ENCODE measurements at places on chromosomes 7 and 10.

- DNase-seq: no peak
Observed at GRCh38 chr10:67045404-67045803, 119.6 kb downstream of the LRRTM3 start.

- DNase-seq: no peak
Observed at GRCh38 chr7:99739699-99740572, 4.9 kb upstream of the CYP3A7 start.

DNA sequence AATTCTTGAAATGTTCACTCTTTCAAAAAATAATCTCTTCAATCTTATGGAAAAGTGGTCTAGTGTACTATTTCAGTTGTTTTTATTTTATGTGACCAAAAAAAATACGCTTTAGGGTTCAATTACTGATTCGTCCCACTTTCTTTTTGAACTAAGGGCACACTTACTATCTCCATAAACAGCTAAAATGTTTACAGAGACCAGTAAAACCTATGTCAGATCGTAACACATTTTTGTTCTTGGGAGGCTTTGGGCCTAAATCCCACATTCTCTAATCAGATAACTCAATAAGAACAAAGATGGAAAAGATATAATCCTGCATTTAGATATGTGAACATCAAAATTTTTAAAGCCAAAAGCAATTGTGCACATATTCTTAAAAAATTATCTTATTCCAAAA lies 29.8 kb upstream of the EPC1 start:
- DNase-seq: no peak

DNA sequence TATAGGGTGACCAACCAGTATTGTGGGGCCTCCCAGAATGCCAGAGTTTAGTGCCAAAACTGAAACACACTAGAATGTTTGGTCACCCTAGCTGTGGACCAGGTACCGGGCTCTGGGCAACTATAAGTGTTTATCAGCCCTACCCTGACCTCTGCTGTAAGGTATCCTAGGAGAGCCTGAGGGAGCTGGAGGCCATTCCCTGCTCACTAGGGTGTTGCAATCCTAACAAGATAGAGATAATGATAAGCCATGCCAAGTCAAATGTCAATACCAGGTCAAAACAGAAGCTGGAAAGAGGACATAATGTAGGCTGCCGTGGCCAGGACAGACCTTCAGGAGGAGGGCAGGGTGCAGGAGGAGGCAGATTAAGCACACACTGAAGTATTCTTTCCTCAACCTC lies 151.8 kb downstream of the KCNMA1 start:
- no peak for DNase-seq

GRCh38 chr10:61617586-61617985 lies 45.1 kb upstream of the CABCOCO1 start:
- DNase-seq: no peak

GRCh38 chr7:17255926-17256325 lies 42.5 kb upstream of the AHR start:
- DNase-seq: no peak

GRCh38 chr10:103960103-103960502 lies 6.8 kb upstream of the SLK start:
- no peak for DNase-seq

DNA sequence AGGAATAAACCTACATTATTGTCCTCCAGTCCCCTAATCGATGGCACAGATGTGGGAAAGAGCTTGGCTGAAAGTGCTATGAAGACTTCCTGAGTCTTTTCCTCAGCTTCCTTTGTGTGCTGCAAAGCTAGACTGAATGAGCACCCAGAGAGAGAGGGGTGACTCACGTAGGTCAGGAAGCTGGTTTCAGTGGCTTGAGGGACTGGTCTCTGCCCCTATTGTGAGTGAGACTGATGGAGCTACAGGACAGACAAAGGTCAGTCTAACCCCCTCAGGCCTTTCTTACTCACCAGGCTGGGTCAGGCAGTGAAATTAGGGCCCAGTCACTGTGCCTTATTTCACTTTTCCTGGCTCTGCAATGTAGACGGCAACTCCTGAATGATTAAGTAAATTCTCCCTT lies 171.1 kb upstream of the GRB10 start:
- DNase-seq: no peak

- DNase-seq: no peak
Observed at GRCh38 chr7:47738563-47739166, 156.8 kb upstream of the TNS3 start.

DNA sequence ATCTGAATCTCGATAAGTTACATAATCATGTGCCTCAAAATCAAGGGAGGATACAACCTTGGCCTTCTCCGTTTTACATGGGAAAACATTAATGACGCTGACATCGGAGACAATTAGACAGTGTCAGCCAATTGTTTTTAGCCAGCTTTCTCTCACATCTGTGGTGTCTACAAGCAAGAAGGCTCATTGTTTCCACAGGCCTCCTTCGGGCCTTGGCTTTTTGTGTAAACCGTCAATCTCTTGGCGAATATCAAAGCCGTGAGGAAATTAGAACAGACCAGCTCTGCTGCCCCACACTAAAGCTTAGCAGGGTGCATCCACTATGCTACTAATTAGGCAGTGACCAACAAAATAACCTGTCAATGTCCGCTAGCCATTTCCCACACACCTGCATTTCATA lies 43.2 kb downstream of the VAX1 start:
- DNase-seq: no peak

DNA sequence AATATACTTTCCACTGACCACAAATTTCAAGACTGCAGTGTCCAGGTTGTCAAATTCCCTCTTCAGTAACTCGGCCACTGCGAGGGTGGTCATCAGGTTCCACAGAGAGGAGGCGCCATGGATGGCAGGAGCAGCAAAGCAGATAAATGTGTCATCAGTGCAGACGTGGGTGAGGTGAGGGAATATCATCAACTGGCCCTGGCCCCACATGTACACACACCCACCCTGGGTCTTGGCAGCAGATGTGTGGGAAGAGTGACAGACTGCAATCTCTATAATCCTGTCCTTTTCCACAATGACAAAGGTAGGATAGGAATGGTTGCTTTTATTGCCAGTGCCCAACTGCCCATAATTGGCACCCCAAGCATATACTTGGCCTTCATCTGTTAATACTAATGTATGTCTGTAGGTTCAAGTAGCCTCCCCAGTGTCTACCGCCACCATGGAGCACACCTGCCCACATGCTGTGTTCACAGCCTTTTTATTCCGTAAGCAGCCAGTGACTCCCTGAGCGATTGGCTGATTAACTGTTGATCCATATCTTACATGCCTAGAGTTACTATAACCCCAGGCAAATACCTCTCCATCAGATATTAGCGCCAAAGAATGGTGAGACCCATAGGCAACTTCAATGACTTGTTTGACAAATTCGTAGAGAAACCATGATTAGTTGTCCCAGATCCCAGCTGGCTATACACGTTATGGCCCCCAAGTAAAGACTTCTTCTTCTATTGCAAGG lies 16.3 kb upstream of the LIPM start:
- DNase-seq: no peak

DNA sequence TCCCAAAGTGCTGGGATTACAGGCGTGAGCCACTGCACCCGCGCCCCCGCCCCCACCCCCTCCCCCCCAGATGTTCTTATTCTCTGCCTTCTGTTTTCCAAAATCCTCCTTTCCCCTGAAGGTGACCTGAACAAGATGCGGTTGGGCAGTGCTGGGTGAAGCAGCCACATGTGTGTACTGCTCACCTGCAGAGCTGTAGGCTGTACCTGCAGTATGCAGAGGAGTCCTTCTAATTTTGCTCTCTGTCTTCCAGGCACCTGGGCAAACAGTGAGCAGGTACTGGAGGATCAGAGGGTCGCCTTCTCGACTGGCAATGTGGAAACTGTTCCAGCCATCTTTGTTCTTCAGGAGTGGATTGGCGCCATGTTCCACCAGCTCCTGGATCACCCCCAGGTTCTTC lies 2.1 kb downstream of the ANKRD16 start:
- no peak for DNase-seq

- no peak for DNase-seq
Observed at GRCh38 chr10:107616463-107617410, 452.2 kb upstream of the SORCS1 start.

- DNase-seq: no peak
Observed at GRCh38 chr7:10355816-10356215, 617.9 kb upstream of the PHF14 start.

- no peak for DNase-seq
Observed at GRCh38 chr10:130160775-130161174, 24.6 kb downstream of the GLRX3 start.

DNA sequence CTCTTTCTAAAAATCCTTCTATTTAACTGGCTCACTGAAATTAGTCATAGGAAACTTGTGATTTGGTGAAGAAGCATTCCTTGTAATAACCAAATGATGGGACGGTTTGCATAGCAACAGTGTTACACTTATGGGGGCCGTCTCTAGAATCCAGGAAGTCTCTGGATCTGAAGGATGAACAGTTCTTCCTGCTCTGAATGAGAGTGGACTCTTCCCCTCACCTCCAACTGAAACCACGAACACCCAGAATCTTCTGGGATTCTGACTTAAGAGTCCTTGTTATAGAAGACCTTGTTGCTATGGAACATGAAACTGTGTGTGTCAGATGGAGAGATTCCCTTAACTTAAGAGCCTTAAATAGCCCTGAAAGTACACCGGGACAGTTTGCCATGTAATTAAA lies 23.2 kb downstream of the NOLC1 start:
- DNase-seq: no peak

- peak; percentile 65 for DNase-seq
Observed at GRCh38 chr10:47384148-47384921, at the start of gene ZNF488. TSS of gene ZNF488 (minus strand) at chr10:47384293. CDS start at chr10:47368829, 15,464 bp downstream.

DNA sequence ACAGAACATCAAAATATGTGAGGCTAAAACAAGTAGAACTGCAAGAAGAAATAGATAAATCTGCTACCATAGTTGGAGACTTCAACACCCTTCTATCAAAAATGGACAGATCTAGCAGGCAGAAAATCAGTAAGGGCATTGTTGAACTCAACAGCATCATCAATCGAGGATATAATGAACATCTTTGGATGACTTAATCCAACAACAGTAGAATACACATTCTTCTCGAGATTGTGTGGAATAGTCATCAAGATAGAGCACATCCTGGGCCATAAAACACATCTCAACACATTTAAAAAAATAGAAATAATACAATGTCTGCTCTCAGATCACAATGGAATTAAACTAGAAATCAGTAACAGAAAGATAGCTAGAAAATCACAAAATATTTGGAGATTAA lies 9.9 kb downstream of the IGFBP1 start:
- DNase-seq: no peak

- peak; percentile 76 for DNase-seq
Observed at GRCh38 chr7:23696916-23697441, 13.0 kb upstream of the STK31 start.

- DNase-seq: no peak
Observed at GRCh38 chr7:34073676-34074075, 168.3 kb downstream of the BMPER start.

GRCh38 chr7:24718977-24719491 lies 38.2 kb downstream of the GSDME start:
- no peak for DNase-seq

DNA sequence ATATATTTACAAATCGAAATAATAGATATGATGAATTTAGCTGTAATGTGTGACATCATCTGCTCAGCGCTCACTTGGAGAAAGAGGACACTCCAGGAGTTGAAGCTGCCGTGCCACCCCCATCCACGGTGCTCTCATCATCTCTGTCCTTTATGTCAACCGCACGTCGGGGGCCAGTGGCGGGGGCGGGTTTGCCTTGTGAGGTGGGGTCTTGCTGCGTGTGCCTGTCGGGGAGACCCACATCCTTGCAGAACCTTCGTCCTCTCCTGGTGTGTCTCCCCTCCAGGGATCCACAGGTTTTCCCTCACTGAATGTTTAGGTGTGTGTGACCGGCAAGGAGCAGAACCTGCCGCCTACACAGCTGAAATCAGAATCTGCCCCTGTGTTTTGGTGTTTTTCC lies 71.6 kb downstream of the INPP5A start:
- DNase-seq: no peak

DNA sequence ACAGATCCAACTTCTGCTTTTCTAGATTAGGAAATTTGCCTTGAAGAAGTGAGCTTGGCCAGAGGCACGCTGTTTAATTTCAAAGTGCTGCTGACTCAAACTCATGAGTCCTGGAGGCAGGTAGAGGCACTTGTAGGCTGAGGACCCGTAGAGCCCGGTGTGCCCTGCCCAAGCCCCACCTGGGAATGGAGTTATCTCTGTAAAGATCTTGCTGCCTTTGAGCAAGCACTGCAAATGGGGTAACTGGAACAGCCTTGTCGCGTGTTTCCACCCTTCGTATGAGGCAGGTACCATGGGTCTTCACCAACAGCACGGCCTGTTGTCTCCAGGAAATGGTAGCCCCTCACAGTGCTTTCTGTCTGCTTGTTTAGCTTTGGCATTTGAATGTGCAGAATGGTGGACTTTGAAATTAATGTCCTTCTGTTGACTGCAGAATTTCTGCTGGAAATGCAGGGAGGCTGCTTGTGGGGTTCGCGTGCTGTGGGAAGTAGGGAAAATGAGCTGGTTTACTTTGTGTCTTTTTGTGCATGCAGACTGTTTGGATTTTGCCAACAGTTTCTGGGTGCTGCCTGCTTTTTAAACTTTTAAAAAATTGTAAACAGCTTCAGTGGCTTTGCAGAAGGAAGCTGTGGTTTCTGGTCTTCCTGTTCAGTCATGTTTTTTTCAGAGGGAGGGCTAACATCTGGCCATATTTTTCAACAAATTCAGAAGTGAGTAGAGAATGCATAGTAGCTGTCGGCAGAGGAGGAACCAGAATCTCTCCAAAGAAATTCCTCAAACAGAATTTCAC lies 27.2 kb downstream of the CCM2 start:
- DNase-seq: no peak

DNA sequence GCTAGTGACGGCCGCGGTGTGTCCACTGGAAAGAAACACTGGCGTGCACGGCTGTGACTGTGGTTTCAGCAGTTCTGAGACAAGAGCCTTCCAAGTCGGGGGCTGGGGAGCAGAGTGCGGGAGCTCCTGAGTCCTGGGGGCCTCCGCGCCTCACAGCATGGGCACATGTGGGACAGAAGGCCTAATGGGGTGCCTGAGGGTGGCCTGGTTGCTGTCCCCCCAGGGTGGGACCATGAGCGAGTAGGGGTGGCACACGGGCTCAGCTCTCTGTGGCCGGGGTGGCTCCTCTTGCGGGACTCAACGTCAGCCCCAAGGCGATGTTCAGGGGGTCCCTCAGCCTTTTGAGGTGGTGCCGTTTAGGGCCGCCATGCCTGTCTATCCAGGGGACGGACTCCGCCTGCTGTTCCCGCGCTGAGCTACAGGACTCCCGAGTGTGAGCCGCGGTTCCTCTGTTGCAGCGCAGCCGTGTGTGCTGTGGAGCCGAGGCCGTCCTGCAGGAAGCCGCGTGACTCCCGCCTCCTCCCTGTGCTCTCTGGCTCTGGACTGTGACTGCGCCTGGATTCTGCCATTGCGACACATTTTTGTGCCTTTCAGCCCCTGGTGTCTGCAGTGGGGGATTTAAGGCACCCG lies 23.5 kb upstream of the CHST12 start:
- no peak for DNase-seq

DNA sequence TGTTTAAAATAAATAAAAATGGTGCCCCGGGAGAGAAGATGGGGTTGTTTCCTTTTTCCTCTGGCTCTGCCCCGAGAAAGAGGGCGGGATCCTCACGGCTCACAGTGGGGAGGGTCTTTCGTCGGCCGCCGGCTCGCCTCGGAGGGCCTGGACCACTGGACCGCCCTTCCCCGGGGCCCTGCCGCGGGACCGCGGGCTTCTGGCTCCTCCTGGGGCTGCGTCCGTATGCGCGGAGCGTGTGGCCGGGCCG lies 3.5 kb upstream of the IGF2BP3 start:
- no peak for DNase-seq

Data from stimulated activated effector memory CD8-positive, alpha-beta T cell treated with anti-CD3 and anti-CD28 coated beads, Interleukin-12 subunit alpha, Interleukin-12 subunit beta, amount 100 ng/mL, for 72 hours (primary cell).